Suppressor macrophage treated with lipopolysaccharide for 1 hour (primary cell): ENCODE measurements at places on chromosomes 6 and 20.
A peak's percentile ranks its signal among the peaks of the same experiment; 100 is the strongest.

DNA sequence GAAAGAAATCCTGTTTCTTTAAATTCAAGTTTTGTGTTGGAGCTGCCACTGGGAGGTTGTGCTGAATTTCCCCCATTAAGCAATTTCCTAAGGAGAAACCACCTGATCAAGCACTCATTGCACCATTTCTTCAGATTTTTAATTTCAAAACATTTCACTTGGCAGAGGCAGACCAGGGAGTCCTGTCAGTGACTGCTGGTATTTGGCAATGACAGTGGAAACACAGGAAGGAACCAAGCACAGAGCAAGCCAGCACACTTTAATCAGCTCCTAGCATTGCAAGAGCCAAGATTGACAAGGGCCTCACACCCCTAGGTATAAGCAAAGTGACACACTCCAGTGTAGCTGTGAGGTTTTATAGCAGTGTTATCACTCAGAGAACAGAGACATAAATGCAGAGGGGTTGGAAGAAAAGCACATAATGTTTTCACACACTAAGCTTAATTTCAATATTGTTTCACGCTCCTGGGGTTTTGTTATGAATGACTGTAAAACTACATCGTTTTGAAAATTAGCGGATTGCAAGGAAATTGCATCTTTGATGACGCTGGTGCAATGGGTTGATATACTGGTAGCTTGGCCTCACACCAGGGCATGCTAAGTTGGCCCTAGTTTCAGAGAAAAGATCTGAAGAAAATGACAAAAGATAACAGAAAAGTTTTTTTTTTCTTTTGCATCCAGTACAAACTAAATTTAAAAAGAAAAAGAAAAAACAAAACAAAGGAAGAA lies 768.4 kb downstream of the TFAP2A start:
- DNase-seq = peak; percentile 4

DNA sequence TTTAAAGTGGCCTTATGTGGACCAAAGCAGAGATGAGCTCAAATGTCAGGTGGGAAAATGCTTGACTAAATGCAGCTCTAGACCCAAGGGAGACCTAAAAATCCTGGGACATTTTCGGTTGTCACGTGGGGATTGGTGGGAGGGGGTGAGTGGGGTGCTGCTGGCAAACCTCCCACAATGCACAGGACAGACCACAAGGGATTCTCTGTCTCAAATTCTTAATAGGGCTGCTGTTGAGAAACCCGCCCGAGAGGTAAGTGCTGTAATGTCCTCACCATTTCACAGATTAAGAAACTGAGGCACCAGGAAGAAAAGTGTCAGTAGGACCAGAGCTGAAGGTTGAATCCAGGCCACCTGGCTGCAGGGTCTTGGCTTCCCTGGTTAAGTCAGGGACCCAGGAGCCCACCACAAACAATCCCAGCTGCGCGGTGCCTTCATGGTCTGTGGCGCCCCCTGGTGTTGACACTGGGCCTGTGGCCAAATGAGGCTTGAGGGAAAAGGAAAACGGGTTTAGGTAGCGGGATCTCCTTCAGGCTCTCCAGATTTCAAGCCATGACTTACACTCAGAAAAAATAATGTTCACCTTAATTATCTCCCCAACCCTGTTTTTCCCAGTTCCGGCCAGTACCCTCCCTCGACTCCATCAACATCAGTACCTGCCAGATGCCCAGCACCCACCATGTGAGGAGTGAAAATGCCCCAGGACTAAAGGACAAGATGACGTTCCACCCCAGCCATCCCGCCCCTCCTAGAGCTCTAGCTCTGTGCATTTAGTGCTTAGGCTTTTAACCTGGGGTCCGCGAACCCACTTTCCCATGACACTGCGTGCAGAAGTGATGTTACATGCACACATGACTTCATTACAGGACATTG lies 7.2 kb downstream of the HLA-G start:
- peak; percentile 48 for DNase-seq

DNA sequence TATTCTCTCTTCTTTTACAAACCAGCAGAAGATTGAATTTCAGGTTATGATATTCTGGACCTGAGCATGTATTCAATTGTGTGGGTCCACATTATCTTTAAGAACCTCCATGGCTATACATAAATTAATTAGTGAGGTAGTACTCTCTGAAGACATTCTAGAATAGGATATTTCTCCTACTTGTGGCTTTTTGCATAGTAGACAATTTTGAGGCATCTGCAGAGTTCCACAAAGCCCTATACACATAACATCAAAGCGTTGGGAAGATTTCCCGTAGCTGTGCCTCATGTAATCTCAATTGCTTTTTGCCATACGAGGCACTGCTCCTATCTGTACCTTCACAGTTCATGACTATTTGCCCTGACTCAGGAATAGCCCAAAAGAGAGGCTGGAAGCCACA lies 395.4 kb upstream of the RGS17 start:
- DNase-seq = no peak

DNA sequence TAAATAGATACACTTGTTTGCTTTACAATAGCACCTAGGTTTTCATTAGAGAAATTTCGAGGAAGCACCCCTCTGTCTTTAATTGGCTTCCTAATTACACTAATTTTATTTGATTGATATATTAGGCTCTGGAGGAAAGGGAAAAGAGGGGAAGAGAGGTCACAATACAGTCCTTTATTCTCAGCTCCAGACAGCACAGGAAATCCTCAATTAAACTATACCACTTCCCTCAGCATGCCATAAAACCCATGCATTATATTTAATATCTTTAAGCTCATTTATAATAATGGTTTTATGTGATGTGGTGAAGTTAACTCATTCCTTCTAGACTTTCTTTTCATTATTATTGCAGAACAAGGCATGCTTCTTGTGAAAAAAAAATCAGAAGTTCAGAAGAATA lies 17.7 kb upstream of the PDE7B start:
- DNase-seq = no peak

- DNase-seq = no peak
These were observed 57.5 kb downstream of the CCDC170 start for GRCh38 chr6:151551223-151551857.

- DNase-seq = no peak
These were observed 114.4 kb downstream of the FOXC1 start for GRCh38 chr6:1724124-1724523.

DNA sequence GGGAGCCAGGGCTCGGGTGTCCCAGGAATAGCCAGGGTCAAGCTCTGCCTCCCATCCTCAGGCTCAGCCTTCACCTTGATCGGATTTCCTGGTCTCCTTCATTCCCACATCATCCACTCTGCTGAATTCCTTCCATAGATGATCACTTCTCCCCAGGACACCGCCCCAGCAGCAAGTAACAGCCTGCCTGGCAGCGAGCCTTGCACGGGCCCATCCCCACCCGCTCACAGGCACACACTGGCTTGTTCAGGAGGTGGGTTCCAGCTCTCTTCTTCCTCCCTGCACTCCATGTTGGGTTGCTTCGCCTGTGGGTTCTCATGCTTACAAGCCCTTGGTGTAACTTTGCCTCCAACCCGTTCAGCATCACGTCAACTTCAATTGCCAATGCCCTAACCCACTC lies 113.0 kb upstream of the IYD start:
- DNase-seq = no peak

DNA sequence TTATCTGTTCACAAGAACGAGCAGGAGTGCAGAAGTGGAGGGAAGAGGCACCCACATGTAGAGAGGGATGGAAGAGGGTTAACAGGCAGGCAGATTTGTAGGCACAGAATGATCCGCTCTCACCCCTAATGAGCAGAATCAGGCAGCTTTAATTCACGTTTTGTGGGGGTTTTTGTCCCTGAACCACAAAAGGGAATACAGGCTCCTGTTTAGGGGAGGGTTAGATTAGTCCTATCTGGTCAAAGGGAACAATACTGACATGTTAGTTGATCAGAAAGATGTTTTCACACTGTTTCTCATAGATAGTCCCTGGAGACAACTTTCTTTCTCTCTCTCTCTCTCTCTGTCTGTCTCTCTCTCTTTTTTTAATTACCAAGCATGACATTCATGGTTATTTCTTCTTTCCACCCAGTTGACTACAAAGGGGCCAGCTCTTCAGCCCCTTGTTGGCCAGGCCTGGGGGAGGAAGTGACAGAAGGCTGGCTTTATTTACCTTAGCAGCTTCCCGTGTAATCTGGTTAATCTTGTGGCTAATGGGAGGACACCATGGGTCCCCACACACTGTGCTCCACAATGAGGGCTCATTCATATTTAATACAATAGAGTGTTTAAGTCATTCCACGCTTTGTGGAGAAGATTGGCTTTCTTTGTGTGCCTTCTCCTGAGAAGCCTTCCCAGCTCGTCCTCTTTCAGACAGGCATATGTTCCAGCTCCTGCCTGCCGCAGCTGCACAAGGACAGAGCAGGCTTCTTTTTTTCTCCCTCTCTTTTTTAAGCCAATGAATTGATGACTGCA lies 958.8 kb downstream of the TFAP2A start:
- no peak for DNase-seq

DNA sequence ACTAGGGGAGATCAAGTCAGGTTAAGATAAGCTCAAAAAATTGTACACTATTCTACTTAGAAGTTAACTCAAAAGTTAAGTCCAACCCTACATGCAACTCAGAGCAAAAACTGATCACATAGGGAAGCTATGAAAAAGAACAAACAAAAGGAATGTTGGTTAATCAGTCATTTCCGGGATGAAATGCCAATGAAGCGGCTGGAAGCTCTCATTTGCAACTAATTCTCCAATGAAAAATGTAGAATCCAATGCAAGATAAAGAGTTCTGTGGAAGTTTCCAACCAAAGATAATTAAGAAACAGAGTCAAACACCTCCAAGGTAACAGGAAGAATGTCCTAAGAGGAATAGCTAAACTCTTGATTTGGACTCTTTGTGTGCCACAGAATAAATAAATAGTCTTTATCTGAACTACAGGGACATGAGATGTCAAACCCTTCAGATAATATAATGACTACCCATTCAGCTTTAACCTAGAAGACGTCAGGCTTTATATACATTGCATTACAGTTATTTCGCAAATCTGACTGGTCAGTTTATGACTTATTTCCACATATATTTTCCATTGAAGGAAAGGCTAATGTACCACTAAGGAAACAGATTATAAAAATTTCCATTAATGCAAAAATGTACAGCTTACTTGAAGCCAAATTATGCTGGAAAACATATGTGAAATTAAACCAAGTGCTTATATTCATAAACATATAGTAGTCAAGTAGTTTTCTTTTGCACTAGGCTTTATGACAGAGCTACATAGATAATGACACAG lies 48.0 kb upstream of the DST start:
- DNase-seq = no peak

GRCh38 chr6:135895231-135895911 lies 43.9 kb downstream of the PDE7B start:
- DNase-seq = no peak

- DNase-seq = no peak
These were observed 7.8 kb downstream of the NAA20 start for GRCh38 chr20:20024942-20025341.

- peak; percentile 8 for DNase-seq
These were observed 115.3 kb downstream of the LCA5 start for GRCh38 chr6:79421707-79422484.

DNA sequence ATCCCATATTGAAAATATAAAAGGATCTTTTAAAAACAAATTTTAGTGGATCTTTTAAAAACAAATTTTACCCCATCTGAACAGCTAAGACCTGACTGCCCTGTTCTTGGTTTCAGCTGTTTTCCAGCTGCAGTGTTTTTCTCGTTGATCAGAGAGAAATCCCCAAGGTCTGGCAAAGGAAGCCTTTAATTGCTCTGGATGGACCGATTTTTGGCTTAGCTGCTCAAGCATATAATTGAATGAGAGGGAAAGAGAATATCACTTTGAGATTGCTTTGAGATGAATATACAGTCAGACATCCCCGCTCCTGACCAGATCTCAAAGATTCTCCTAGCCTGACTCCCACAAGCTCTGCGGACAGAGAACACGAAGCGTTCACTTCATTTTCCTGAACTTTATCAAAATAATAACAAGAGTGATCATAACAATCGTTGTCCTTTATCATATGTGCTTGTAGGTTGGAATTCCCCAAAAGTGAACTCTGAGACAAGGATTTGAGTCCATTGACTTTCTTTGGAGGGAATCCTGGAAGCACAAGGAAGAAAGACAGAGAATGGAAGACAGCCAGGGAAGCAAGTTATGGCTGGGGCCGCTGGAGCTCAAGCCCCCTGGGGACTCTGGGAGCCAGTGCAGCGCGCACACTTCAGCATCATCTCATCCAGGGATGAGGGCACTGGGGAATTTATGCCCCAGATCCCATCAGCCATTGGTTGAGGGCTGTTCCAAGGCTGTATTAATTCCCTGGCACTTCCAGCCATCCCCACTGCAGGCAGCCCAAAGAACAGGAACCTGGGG lies 101.3 kb downstream of the SNX5 start:
- DNase-seq = no peak

GRCh38 chr20:29123861-29124260 lies 2133.6 kb upstream of the DEFB115 start:
- DNase-seq = no peak

- no peak for DNase-seq
These were observed 99.8 kb upstream of the PDE10A start for GRCh38 chr6:165762876-165763275.

- DNase-seq = peak; percentile 42
These were observed 21.6 kb downstream of the ZNFX1 start for GRCh38 chr20:49256261-49256660.

GRCh38 chr20:50595988-50596693 lies 86.0 kb downstream of the PTPN1 start:
- no peak for DNase-seq

DNA sequence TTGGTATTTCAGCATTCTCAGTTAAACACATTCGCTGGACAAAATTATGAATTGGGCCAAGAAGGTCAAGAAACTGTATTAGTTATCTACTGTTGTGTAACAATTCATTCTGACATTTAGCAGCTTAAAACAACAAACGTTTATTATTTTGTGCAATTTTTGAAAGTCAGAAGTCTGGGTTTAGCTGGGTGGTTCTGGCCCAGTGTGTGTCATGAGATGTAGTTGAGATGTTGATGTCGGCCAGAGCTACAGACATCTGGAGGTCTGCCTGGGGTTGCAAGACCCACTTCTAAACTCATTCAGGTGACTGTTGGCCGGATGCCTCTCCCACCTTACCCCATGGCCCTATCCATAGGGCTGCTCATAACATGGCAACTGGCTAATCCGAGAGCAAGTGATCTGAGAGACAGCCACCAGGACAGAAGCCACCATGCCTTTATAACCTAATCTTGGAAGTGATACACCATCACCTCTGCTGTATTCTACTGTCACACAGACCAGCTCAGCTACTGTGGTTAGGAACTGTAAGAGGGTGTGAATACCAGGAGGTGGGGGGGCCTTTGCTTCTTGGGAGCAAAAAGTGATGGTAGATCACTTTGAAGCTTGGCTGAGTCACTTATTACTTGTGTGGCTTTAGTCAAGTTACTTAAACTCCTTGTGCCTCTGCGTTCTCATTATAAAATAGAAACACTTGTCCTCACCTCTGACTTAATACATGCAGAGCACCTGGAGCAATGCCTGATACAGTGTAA lies 217.0 kb upstream of the MYLIP start:
- no peak for DNase-seq

DNA sequence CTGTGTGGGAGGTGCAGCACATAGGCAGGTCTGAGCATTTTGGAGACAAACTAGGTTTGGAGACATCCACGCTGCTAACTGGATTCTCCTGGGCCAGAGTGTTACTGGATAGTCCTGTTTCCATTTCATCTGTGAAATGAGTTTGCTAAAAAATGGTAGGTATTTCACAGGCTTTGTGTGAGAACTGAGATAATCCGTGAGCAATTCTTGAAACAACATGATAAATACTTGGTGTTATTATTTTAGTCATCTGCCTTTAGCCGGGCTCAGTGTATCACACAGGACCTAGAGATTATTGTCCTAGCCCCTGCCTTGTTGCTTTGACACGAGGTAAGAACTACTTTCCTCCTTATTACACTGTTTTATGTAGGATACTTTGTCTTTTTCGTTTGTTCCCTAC lies 63.0 kb downstream of the PRR18 start:
- DNase-seq = no peak
